ENCODE measurements at places on chromosomes 5 and 9. TPM values are rescaled to one million over a fixed set of nuclear protein-coding genes. Genes with fewer than 3 reads are reported as not detected.

- H3K4me3 ChIP-seq: no peak overlapping the region
- H3K36me3 ChIP-seq: no peaks in the 10 kb centered on the region
- no peaks in the 10 kb centered on the region for H3K27me3 ChIP-seq
- no peaks in the 10 kb centered on the region for H3K4me1 ChIP-seq
Observed at GRCh38 chr5:132237670-132238069, 10.0 kb upstream of the P4HA2 start.

DNA sequence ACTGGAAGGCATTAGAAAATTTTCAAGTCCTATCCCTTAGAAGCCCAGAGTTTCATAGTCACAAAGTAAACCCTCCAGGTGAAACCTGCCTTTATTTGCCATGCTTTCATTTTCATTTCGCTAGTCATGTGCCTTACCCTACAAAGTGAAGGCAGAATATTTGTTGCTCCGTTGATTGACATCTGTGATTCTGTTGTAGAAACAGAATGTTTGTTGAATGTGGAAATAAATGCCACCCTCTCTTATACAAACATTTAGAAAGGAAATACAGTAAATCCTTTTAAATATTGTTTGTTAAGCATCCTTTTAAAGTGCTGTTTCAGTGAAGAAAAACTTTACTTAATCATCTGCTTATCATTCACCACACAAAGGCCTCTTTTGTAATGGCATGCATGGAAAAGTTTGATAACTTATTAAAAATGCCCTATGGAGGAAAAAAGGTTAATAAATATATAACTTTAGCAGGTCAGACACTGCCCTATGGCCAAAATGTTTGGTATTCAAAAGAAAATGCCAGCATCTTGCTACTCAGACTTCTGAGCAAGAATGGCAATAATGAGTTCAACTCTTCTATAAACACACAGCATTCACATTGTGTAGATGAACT, 34.3 kb upstream of the CAST start:
- no peak overlapping the region for H3K27ac ChIP-seq
- no peaks in the 10 kb centered on the region for H3K27me3 ChIP-seq
- H3K4me3 ChIP-seq: no peak overlapping the region
- no peaks in the 10 kb centered on the region for H3K4me1 ChIP-seq
- H3K36me3 ChIP-seq: no peaks in the 10 kb centered on the region

GRCh38 chr5:82355496-82355895, 77.3 kb upstream of the RPS23 start:
- H3K27me3 ChIP-seq: no peaks in the 10 kb centered on the region
- no peak overlapping the region for H3K27ac ChIP-seq
- no peaks in the 10 kb centered on the region for H3K4me1 ChIP-seq
- H3K4me3 ChIP-seq: no peak overlapping the region
- H3K36me3 ChIP-seq: no peaks in the 10 kb centered on the region

- H3K4me3 ChIP-seq: no peak overlapping the region
- DNase-seq: no peak
- H3K27me3 ChIP-seq: no peaks in the 10 kb centered on the region
- H3K36me3 ChIP-seq: peaks cover 3% of the 10 kb centered on the region
- no peak overlapping the region for H3K27ac ChIP-seq
Observed at GRCh38 chr9:27476870-27477515, 47.1 kb upstream of the IFNK start.

- H3K27ac ChIP-seq: no peak overlapping the region
- H3K4me3 ChIP-seq: no peak overlapping the region
- DNase-seq: no peak
- H3K36me3 ChIP-seq: no peaks in the 10 kb centered on the region
- no peaks in the 10 kb centered on the region for H3K27me3 ChIP-seq
- no peaks in the 10 kb centered on the region for H3K4me1 ChIP-seq
Observed at GRCh38 chr9:120616966-120617935, 37.3 kb upstream of the CDK5RAP2 start.

- H3K4me1 ChIP-seq: peaks cover 30% of the 10 kb centered on the region
- no peaks in the 10 kb centered on the region for H3K36me3 ChIP-seq
- DNase-seq: peak; percentile 42
- H3K27ac ChIP-seq: no peak overlapping the region
- H3K4me3 ChIP-seq: no peak overlapping the region
Observed at GRCh38 chr5:8870959-8871355, 674.9 kb downstream of the SEMA5A start.

- no peaks in the 10 kb centered on the region for H3K36me3 ChIP-seq
- H3K27ac ChIP-seq: no peak overlapping the region
- no peaks in the 10 kb centered on the region for H3K4me1 ChIP-seq
- no peak overlapping the region for H3K4me3 ChIP-seq
- no peak for DNase-seq
Observed at GRCh38 chr5:143362664-143363227, 40.7 kb downstream of the NR3C1 start.

DNA sequence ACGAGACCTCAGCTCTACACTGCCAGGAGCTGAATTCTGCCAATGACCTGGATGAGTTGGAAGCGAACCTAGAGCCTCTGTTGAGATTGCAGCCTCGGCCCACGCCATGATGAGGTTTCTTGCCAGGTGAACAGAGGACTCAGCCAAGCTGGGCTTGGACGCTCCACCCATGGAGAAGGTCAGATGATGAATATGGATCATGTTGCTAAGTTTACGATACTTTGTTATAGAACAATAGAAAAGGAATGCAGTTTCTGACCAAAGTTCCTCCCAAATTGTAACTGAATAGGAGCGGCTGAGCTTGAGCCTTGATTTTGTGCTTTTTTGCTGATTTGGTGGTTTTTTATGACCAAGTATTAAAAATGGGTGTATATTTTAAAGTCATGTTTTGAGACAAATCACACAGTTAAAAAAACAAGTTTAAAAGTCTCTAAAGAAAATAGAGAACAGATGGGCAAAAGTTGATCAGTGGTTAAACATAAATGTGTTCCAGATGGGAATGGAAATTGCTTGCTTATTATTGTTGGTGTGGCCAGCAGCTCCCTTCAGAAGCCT, 32.9 kb downstream of the ROPN1L start:
- DNase-seq: no peak
- H3K36me3 ChIP-seq: no peaks in the 10 kb centered on the region
- no peaks in the 10 kb centered on the region for H3K27me3 ChIP-seq
- H3K27ac ChIP-seq: no peak overlapping the region
- no peaks in the 10 kb centered on the region for H3K4me1 ChIP-seq

Gene FEM1C
- total RNA-seq: 21.6 TPM

Gene EPB41L4B
- total RNA-seq: 32.2 TPM

Gene FOXE1
- 0.45 TPM for total RNA-seq

Gene MAP1B
- 263 TPM for total RNA-seq

All from GM23338 (cell line).